Kidney (tissue), 22 donors: ENCODE measurements at places on chromosomes 2 and 18. TPM values are rescaled to one million over a fixed set of nuclear protein-coding genes. Genes with fewer than 3 reads are reported as not detected.
A peak's percentile ranks its signal among the peaks of the same experiment; 100 is the strongest.

- no peaks in the 10 kb centered on the region for H3K27me3 ChIP-seq
- H3K27ac ChIP-seq: no peak overlapping the region
- H3K4me3 ChIP-seq: no peak overlapping the region
- no peaks in the 10 kb centered on the region for H3K36me3 ChIP-seq
- DNase-seq: no peak
Observed at GRCh38 chr2:191302459-191303139, 57.4 kb downstream of the MYO1B start.

DNA sequence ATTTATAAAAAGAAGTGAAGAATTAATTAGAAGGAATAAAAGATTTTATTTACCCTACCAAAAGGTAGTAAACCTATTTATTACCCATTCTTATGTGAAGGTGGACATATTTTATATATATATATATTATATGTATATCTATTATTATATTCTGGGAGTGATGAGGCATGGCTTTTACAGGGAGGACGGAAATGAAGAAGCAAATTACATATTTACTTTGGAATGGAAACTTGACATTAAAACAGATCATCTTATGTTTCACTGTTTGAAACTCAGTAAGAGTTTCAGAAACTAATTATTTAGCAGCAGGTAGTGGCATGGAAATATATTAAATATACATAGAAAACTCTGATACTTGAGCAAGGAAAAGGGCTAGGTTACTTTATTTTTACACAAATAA is 143.4 kb downstream of the LCLAT1 start:
- no peak overlapping the region for H3K27ac ChIP-seq
- H3K4me3 ChIP-seq: no peak overlapping the region
- DNase-seq: no peak
- no peaks in the 10 kb centered on the region for H3K36me3 ChIP-seq
- no peaks in the 10 kb centered on the region for H3K27me3 ChIP-seq
- H3K4me1 ChIP-seq: no peaks in the 10 kb centered on the region

- no peak overlapping the region for H3K27ac ChIP-seq
- no peak for DNase-seq
- no peaks in the 10 kb centered on the region for H3K27me3 ChIP-seq
- no peak overlapping the region for H3K4me3 ChIP-seq
- H3K36me3 ChIP-seq: peaks cover 3% of the 10 kb centered on the region
Observed at GRCh38 chr2:202203348-202203747, 35.0 kb downstream of the SUMO1 start.

DNA sequence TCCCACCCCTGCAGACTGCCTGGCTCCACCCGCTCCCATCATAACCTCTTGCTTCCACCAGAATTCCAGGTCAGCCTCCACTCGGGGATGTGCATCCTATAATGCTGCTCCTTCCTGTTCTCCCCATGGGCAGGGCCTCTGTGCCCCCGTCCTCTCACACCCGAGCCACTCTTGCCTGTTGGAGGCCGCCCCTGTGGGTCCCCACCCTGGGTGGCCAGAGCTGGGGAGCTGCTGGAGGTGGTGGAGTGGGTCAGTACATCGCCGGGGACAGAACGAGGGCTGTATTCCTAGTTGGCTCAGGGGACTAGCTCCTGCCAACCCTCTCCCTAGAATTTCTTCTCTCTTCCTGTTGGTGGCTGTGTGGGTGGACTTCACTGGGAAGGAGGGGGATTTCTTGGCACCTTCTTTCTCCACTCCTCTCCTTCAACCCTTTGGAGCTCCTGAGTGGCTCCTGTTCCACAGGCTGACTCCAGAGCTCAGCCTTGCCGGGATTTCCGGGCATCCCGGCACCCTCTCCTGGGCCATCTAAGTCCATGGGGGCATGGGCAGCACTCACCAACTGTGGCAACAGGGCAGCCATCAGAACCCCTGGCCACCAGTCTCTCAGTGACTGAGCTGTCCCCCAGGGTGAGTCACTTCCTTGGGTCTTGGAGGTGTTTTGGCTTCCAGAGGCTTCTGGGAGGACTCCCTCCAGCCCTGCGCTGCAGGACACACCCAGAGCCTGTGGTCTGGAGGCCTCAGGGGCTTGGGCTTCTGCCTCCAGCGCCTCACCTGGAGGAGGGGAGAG is 88.2 kb upstream of the MCFD2 start:
- no peak overlapping the region for H3K4me3 ChIP-seq
- H3K4me1 ChIP-seq: peaks cover 24% of the 10 kb centered on the region
- no peak for DNase-seq
- no peaks in the 10 kb centered on the region for H3K36me3 ChIP-seq
- H3K27me3 ChIP-seq: no peaks in the 10 kb centered on the region

- no peak overlapping the region for H3K4me3 ChIP-seq
- no peak overlapping the region for H3K27ac ChIP-seq
- no peaks in the 10 kb centered on the region for H3K4me1 ChIP-seq
- no peaks in the 10 kb centered on the region for H3K27me3 ChIP-seq
Observed at GRCh38 chr18:3304832-3305231, 42.9 kb downstream of the MYL12B start.

DNA sequence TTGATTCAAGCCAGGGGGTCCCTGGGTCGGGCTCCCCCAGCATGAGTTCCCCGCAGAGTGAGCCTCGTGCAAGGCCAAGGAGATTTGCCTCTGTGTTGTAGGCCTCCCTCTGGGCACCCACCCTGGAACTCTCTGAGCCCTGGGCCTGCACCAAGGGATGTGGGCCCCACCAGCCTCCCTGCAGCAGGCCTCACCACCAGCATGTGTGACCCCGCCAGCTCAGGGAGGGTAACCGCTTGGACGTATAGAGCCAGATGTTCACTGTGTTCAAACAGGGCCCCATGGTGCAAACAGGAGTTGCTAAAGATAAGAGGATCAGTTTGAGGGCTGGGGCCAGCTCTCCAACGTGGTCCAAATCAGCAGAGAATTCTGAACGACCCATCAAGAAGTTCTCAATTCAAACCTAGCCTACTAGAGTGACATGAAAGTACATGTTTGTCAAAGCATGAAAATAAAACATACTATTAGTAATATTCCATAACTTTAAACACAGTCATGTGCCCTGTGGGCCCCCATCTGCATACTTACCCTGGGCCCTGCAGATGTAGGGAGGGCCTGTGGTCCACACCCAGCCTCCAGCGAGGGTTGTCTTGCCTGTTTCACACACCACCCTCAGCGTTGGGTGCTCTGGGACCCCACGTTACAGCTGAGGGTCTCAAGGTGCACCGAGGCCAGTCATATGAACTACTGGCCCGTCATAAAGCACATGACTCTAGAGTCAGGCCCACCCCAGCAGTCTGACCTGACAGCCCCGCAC is 5.5 kb upstream of the TUBB6 start:
- DNase-seq: no peak
- H3K4me3 ChIP-seq: no peak overlapping the region
- no peaks in the 10 kb centered on the region for H3K27me3 ChIP-seq
- no peak overlapping the region for H3K27ac ChIP-seq
- no peaks in the 10 kb centered on the region for H3K36me3 ChIP-seq

DNA sequence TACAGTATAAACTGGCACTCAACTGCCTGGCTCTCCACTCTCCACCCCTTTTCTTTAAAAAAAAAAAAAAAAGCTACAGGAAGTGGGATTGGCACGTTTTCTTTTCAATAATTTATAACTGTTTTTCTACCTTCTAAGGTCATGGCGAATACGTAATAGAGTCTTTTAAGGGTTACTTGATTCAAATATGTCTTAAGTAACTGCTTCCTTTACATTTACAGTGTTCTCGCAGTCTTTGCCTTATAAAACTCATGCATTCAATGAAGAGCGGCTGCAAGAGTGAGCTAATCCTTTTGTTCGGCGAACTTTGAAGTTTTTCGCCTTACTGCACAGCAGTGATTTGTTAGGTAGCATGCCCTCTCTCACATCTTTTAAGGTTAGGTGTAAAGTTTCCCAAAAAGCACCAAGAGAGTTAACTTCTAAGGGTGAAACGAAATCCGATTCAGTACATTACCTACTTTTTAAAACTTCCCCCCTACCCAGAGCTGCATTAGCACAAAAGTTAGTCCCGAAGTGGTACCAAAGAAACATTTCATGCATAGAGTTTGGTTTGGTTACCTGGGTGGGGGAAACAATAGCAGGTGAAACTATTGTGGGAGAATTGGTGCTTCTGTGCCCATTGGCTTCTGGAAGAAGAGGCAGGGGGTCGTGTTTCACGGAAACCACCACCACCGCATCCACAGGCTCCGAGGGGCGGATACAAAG is 2.0 kb downstream of the KCTD1 start:
- H3K4me1 ChIP-seq: peaks cover 10% of the 10 kb centered on the region
- peak overlapping the region; percentile 46 for H3K27ac ChIP-seq
- no peaks in the 10 kb centered on the region for H3K36me3 ChIP-seq
- H3K4me3 ChIP-seq: peak overlapping the region; percentile 71
- H3K27me3 ChIP-seq: peaks cover 2% of the 10 kb centered on the region
- peak; percentile 88 for DNase-seq

DNA sequence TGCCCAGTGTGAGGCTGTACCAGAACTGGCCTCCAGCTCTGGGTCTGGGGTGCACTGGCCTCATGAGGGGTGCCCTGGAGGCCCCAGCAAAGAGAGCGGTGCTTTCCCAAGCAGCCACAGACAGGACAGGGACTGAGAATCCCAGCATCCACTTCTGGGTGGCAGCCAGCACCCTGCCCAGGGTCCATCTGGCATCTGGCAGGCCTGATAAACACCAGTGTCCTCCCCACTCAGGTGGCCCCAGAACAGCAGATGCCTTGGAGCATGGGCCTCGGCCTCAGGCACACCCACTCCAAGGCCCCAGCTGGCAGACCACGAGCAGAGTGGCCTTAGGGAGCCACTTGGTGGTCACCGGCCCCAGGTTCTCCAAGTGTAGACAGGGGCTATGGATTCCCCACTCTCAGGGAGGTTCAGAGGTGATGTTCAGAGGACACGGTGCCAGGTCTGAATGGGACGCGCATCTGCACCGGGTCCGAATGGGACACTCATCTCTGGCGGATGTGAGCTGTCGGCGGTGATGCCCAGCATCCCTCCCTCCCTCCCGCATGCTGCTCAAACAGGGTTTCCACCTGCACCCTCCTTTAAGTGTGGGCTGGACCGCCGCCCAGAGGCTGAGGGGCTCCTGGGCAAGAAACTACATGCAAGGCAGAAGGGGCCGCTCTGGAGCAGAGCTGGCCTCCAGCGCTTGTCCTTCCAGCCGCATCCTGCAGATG is 82.2 kb upstream of the GPC1 start:
- H3K27me3 ChIP-seq: no peaks in the 10 kb centered on the region
- no peaks in the 10 kb centered on the region for H3K4me1 ChIP-seq
- no peaks in the 10 kb centered on the region for H3K36me3 ChIP-seq

- H3K4me1 ChIP-seq: no peaks in the 10 kb centered on the region
- no peaks in the 10 kb centered on the region for H3K36me3 ChIP-seq
- no peak for DNase-seq
- no peak overlapping the region for H3K4me3 ChIP-seq
Observed at GRCh38 chr18:59271606-59272220, 1.5 kb downstream of the RAX start.

DNA sequence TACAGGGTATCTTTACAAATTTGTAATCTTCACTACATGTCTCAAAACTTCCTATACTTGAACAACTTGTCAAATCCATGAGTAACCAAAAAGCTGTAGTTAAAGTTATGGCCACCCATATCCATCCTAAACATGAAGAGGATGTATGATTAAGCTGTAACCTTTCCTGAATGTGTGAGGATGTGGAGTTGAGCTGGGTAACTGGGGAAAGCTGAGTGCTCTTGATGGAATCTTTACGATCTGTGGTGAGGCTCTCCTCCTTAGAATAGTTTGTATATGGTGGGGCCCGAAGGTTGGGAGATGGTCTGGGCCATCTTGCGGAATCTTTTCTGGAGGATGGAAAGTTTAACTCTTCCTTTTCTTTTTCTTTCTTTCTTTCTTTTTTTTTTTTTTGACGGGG is 29.4 kb downstream of the DPP4 start:
- no peak for DNase-seq
- no peaks in the 10 kb centered on the region for H3K27me3 ChIP-seq
- H3K27ac ChIP-seq: no peak overlapping the region
- H3K36me3 ChIP-seq: no peaks in the 10 kb centered on the region

GRCh38 chr2:86593266-86593665 is 30.0 kb upstream of the CHMP3 start:
- H3K36me3 ChIP-seq: no peaks in the 10 kb centered on the region
- no peaks in the 10 kb centered on the region for H3K27me3 ChIP-seq
- H3K4me1 ChIP-seq: no peaks in the 10 kb centered on the region
- H3K4me3 ChIP-seq: no peak overlapping the region
- H3K27ac ChIP-seq: no peak overlapping the region

GRCh38 chr18:69936191-69936558 is 11.5 kb downstream of the CD226 start:
- no peaks in the 10 kb centered on the region for H3K27me3 ChIP-seq
- DNase-seq: no peak
- H3K36me3 ChIP-seq: no peaks in the 10 kb centered on the region
- H3K27ac ChIP-seq: no peak overlapping the region
- H3K4me1 ChIP-seq: no peaks in the 10 kb centered on the region

DNA sequence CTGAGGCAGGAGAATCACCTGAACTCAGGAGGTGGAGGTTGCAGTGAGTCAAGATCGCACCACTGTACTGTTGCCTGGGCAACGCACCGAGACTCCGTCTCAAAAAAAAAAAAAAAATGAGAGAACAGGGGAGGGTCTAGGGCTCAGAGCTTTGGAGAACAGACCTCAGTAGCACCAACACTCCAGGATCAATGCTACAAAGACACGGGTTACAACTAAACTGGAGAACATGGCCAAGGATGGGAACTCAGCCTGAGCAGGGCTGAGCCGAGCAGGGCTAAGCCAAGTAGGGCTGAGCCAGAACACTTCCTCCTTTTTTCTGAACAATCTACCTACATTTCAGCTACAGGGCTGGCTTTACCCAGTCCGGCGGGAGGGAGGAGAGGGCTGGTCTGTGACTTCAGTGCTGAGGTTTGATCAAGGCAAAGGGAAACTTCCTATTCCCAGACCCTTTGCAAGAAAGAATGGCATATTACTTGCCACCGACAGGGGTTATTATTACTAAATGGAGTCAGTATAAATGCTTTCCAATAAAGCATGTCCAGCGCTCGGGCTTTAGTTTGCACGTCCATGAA is 2.9 kb upstream of the CASP8 start:
- H3K36me3 ChIP-seq: no peaks in the 10 kb centered on the region
- peak overlapping the region; percentile 92 for H3K27ac ChIP-seq
- no peaks in the 10 kb centered on the region for H3K27me3 ChIP-seq
- H3K4me1 ChIP-seq: no peaks in the 10 kb centered on the region
- H3K4me3 ChIP-seq: peak overlapping the region; percentile 79

GRCh38 chr2:163505281-163505680 is 230.5 kb downstream of the FIGN start:
- no peaks in the 10 kb centered on the region for H3K4me1 ChIP-seq
- no peak for DNase-seq
- H3K36me3 ChIP-seq: no peaks in the 10 kb centered on the region
- H3K27me3 ChIP-seq: no peaks in the 10 kb centered on the region
- H3K27ac ChIP-seq: no peak overlapping the region

GRCh38 chr2:237254911-237255578 is 158.9 kb downstream of the COL6A3 start:
- no peaks in the 10 kb centered on the region for H3K4me1 ChIP-seq
- no peak for DNase-seq
- H3K4me3 ChIP-seq: no peak overlapping the region
- no peaks in the 10 kb centered on the region for H3K27me3 ChIP-seq
- no peaks in the 10 kb centered on the region for H3K36me3 ChIP-seq

Gene DRC1
- total RNA-seq: 0.76 TPM

Gene MC4R
- total RNA-seq: 0.19 TPM

Gene CENPA
- total RNA-seq: 0.63 TPM

Gene SLC16A14
- 6.6 TPM for total RNA-seq

Gene B3GNT7
- 9.3 TPM for total RNA-seq

Gene IKZF2
- 12.4 TPM for total RNA-seq
